A549 treated with DMSO at 1 μM for 4 hours (cell line): ENCODE measurements at places on chromosomes 6 and 20. TPM values are rescaled to one million over a fixed set of nuclear protein-coding genes. Genes with fewer than 3 reads are reported as not detected.

Gene TENT5A
- total RNA-seq: 1.0 to 1.2 TPM (median 1.2 TPM) in 5 replicates

Gene PRPH2
- total RNA-seq: not detected in 5 replicates

Gene COL21A1
- 0.56 to 1.4 TPM (median 0.68 TPM) in 5 replicates for total RNA-seq

Gene HLA-G
- not detected in 5 replicates for total RNA-seq

Gene SPATA25
- total RNA-seq: 0.43 to 0.75 TPM (median 0.67 TPM) in 4 of 5 replicates, not detected in the other

Gene SRSF12
- 0.84 to 1.6 TPM (median 1.1 TPM) in 5 replicates for total RNA-seq

Gene ABHD16A
- 16.1 to 20.1 TPM (median 17.9 TPM) in 5 replicates for total RNA-seq

Gene ZC2HC1B
- not detected in 5 replicates for total RNA-seq

Gene TRMT6
- 32.2 to 35.2 TPM (median 33.1 TPM) in 5 replicates for total RNA-seq

Gene PSMB1
- 226 to 254 TPM (median 240 TPM) in 5 replicates for total RNA-seq

Gene FAM83C
- 0.02 to 0.06 TPM in 2 of 5 replicates, not detected in the others for total RNA-seq

Gene SLC44A4
- total RNA-seq: 0.05 to 0.36 TPM (median 0.15 TPM) in 3 of 5 replicates, not detected in the others

Gene SDC4
- 120 to 180 TPM (median 141 TPM) in 5 replicates for total RNA-seq

Gene PSORS1C2
- not detected in 5 replicates for total RNA-seq

Gene EHMT2
- total RNA-seq: 21.2 to 34.6 TPM (median 30.7 TPM) in 5 replicates

Gene SIRPG
- not detected in 5 replicates for total RNA-seq

Gene CGA
- 0.19 to 0.20 TPM (median 0.19 TPM) in 3 of 5 replicates, not detected in the others for total RNA-seq

Gene F13A1
- not detected in 5 replicates for total RNA-seq

Gene PROCR
- total RNA-seq: 101 to 129 TPM (median 125 TPM) in 5 replicates

Gene CASS4
- 0.05 to 0.06 TPM (median 0.06 TPM) in 3 of 5 replicates, not detected in the others for total RNA-seq

Gene ANKRD66
- total RNA-seq: not detected in 5 replicates

Gene MCCD1
- not detected in 5 replicates for total RNA-seq

Gene CDSN
- not detected in 5 replicates for total RNA-seq

Gene PGC
- total RNA-seq: not detected in 5 replicates

Gene BPI
- total RNA-seq: not detected in 5 replicates

Gene TBX18
- 13.2 to 21.9 TPM (median 19.0 TPM) in 5 replicates for total RNA-seq

Gene C6orf52
- 1.7 to 2.8 TPM (median 2.0 TPM) in 5 replicates for total RNA-seq

Gene BFSP1
- 4.4 to 5.7 TPM (median 4.9 TPM) in 5 replicates for total RNA-seq

Gene TRERF1
- total RNA-seq: 5.7 to 10.0 TPM (median 8.6 TPM) in 5 replicates

Gene GJA1
- 71.3 to 112 TPM (median 95.7 TPM) in 5 replicates for total RNA-seq

Gene DCBLD1
- total RNA-seq: 26.2 to 36.5 TPM (median 30.9 TPM) in 5 replicates

Gene ITPA
- total RNA-seq: 119 to 136 TPM (median 124 TPM) in 5 replicates
